ENCODE measurements at places on chromosomes 13 and 19.

- DNase-seq, result no peak
Measured at GRCh38 chr19:10805065-10805757, 30.8 kb downstream of the TMED1 start.

DNA sequence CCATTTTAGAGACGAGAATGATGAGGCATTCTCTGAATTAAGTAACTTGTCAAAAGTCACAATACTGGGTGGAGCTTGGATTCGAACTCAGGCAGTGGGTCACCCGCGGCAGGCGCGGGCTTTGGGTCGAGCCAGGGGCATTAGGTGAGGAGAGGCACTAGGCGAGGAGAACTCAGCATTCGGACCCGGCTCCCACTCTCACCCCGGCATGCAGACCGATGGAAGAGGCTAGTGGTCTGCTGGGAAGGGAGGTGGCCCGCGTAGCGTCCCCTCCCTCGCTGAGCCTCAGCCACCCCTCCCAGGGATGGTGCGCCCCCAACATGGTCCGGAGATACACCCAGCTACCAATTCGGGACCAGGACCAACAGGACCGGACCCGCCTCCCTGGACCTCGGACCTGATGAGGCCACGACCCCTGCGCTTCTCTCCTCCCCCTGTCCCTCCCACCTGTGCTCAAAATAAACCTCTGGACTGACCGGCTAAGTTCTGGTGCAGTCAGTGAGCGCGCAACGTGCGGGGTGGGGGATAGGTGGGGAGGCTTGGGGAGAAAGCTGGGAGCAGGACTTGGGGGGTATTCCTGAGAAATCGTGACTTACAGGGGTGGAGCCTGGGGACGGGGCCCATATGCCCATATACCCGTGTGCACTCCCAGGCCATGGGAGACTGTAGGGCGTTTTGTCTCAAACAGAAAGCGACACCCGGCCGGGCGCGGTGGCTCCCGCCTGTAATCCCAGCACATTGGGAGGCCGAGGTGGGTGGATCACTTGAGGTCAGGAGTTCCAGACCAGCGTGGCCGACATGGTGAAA, 1.3 kb upstream of the SNAPC2 start:
- no peak for DNase-seq

GRCh38 chr13:89568746-89569145, 1778.7 kb upstream of the MIR17HG start:
- DNase-seq, result no peak

DNA sequence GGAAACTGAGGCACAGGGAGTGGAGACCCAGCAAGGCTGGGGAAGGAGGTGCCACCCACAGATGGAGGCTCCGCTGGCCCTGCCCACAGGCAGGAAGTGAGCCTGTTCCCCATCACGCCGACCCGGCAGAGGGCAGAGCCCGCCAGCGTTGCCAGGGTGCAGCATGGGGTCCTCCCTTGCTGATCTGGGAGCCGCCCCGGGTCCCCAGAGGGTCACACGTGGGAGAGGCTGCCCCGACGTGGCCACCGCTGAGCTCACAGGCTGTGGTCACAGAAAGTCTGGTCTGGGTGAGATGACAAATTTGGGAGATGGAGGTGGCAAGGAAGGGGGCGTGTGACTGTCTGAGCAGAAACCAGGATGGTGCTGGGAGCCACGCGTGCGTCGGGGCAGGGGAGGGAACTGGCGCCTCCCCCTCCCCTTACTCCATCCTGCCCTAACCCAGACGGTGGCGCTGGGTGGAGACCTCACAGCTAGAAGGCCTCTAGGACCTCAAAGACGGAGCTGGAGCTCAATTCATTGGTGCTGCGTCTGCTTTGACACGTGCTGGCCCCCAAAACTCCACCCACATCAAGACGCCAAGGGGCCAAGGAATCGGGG, 7.7 kb downstream of the MEX3D start:
- DNase-seq, result no peak

DNA sequence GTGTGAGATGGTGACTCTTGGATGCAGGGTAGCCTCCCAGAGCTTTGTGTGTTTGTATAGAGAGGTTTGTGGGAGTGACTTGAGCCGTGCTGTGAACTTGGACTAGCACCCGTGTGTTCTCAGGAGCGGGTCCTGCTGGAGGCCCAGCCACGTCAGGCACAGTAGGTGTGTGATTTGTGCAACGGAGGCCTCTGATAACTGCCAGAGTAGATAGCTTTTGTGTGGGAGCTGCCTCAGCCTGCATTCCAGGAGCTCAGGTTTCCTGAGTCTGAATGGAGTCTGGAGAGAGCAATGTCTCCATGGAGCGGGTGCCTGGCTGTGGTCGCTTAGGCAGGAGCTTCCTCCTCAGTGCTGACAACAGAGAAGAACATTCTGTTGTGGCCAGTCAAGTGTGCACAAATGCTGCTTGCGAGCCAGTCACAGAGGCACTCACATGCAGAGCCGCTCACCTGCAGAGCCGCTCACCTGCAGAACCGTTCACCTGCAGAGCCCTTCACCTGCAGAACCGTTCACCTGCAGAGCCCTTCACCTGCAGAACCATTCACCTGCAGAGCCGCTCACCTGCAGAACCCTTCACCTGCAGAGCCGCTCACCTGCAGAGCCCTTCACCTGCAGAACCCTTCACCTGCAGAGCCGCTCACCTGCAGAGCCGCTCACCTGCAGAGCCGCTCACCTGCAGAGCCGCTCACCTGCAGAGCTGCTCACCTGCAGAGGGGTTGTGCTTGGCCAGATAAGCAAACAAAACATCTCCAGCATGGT, 32.6 kb downstream of the TFDP1 start:
- DNase-seq, result no peak

DNA sequence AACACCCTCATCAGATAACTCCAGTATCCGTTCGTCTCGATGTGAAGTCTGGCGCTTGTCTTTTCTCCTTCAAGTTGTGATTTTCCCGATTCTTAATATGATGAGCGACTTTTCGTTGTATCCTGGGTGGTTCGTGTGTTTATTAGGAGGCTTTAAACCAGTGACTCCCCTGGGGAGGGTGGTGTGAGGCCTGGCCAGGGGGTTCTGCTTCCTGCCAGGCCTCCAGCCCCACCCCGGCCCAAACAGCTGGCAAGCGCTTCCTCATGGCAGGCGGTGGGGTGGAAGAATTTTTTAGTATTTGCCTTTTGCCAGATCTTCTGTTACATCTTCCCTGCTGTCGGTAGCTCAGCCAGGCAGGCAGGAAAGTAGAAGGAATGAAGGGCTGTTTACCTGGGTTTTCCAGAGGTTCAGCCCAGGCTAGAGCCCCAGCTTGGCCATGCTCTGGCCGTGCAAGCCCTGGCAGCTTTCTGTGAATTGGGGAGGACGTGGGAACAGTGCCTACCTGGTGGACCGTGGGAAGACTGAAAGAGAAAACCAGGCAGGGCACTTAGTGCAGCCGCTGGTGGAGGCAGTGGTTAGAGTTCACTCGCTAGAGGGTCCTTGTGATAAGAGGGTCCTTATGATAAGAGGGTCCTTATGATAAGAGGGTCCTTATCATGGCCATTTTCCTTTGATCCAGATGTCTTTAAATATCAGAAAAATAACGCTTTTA, 37.7 kb upstream of the DCUN1D2 start:
- no peak for DNase-seq

DNA sequence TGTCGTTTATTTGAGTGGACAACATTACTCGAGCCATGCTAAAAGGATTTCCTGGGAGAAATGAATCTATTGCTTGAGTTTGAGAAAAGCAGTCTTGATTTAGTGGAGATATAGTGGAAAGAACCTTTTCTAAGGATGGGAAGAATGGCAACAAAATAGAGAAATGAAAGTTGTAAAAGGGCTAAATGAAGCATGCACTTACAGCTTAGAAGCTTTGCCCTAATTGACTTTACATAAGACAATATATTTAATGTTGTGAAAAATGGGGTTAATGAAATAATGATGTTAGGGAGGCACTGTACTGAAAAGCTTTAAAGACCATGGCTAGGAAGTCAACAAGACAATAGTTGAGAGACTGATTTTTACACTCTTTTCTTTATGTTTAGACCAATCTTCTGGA, 35.4 kb downstream of the SLC10A2 start:
- no peak for DNase-seq

DNA sequence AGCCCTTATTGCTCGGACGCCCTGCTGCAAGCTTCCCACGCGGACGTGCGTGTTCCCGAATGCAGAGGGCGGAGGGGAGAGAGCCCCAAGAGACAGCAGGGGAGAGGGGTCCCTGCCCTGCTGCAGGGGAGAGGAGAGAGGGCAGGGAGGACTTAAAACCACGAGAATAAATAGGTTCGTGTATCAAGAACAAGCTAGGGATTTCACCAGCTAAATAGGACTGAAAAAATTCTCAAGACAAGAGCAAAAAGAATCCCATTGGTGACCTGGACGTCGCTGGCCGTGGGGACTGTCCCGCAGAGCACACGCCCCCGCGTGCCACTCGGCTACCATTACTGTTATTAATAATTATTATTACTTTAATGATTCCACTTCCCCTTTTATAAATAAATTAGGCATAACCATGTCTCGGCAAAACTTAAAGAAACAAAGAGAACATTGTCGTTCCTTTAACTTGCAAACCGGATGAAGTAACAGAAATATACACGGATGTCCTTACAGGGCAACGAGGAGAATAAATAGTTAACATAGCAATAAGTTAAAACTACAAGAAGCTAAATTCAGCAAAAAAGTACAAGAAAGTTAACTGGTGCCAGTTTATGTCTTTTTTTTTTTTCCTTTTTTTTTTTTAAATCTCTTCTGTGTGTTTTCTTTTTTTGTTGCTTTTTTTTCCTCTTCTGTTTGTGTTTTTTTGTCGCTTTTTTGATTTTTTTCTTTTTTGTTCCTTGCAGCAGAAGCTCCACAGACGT, 16.6 kb downstream of the PRKCSH start:
- DNase-seq, result no peak

DNA sequence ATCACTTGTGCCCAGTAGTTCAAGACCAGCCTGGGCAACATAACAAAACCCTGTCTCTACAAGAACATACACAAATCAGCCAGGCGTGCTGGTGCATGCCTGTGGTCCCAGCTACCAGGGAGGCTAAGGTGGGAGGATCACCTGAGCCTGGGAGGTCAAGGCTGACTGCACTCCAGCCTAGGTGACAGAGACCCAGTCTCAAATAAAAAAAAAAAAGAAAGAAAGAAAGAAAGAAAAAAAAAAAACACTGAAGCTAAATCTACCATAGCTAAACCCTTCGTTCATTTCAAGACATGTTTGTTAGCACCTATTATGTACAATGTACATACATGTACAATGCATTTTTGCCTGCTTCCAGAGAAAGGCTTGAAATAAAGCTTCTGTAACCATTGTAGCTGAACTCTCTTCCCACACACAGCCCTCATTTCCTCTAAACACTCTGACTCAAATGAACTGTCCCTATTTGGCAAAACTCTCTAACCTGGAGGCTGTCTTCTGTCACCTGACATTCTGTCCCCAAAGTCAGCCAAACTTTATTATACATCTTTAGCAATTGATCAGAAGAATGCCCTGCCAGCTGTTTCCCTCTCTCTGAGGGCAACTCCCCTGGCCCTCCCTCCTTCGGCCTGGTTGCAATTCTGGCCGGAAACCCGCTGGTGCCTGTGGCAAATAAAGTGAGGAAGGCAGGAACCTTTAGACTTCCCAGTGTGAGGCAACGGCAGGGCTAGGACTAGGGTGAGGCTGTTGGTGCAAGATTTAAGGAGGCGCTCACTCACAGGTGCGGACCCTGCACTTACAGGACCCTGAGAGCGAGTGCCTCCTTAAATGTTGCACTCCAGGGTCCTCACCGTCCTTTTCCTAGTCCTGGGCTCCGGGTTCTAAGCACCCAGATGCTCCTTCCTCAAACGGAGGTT, 1.8 kb downstream of the ETHE1 start:
- peak; percentile 22 for DNase-seq
